Metanephros (tissue), 2 donors: ENCODE measurements at places on chromosomes 16 and 17. TPM values are rescaled to one million over a fixed set of nuclear protein-coding genes. Genes with fewer than 3 reads are reported as not detected.

CARD14 gene
- 0.82 TPM for total RNA-seq

ZNF778 gene
- total RNA-seq, result 12.7 TPM

RUNDC3A gene
- 6.0 TPM for total RNA-seq

SOX15 gene
- 1.5 TPM for total RNA-seq

CDT1 gene
- total RNA-seq, result 19.7 TPM

GSPT1 gene
- 47.8 TPM for total RNA-seq

SLC16A6 gene
- total RNA-seq, result 1.7 TPM

ASGR1 gene
- total RNA-seq, result 5.5 TPM

OR3A2 gene
- 0.23 TPM for total RNA-seq

CAPNS2 gene
- total RNA-seq, result 0.58 TPM

CHST5 gene
- total RNA-seq, result 0.58 TPM

SPATA33 gene
- total RNA-seq, result 10.5 TPM

PRRT2 gene
- 14.4 TPM for total RNA-seq

NETO2 gene
- 16.7 TPM for total RNA-seq

VAMP2 gene
- total RNA-seq, result 45.4 TPM

MYH10 gene
- total RNA-seq, result 293 TPM

IGF2BP1 gene
- total RNA-seq, result 4.3 TPM

MAF gene
- total RNA-seq, result 69.1 TPM

CSH1 gene
- total RNA-seq, result not detected

NLRC5 gene
- 13.5 TPM for total RNA-seq
